ENCODE measurements at places on chromosomes 2 and 18. TPM values are rescaled to one million over a fixed set of nuclear protein-coding genes. Genes with fewer than 3 reads are reported as not detected.
A peak's percentile ranks its signal among the peaks of the same experiment; 100 is the strongest.

GRCh38 chr2:71166812-71167211 lies 36.4 kb downstream of the MPHOSPH10 start:
- H3K27me3 ChIP-seq = no peaks in the 10 kb centered on the region
- H3K27ac ChIP-seq = no peak overlapping the region
- no peaks in the 10 kb centered on the region for H3K36me3 ChIP-seq
- H3K4me1 ChIP-seq = no peaks in the 10 kb centered on the region

The NDUFV2 gene
- polyA plus RNA-seq = 126 TPM

- no peak overlapping the region for H3K27ac ChIP-seq
- no peak for DNase-seq
- H3K36me3 ChIP-seq = no peaks in the 10 kb centered on the region
- H3K4me3 ChIP-seq = no peak overlapping the region
These were observed 53.4 kb downstream of the SH3RF3 start for GRCh38 chr2:109182426-109182825.

GRCh38 chr2:115910270-115910669 lies 1467.8 kb downstream of the DPP10 start:
- no peaks in the 10 kb centered on the region for H3K4me1 ChIP-seq
- H3K27me3 ChIP-seq = no peaks in the 10 kb centered on the region
- H3K4me3 ChIP-seq = no peak overlapping the region
- no peak overlapping the region for H3K27ac ChIP-seq

The RPRM gene
- polyA plus RNA-seq = 3.2 TPM

- H3K27me3 ChIP-seq = no peaks in the 10 kb centered on the region
- no peak overlapping the region for H3K4me3 ChIP-seq
- no peak for DNase-seq
- H3K27ac ChIP-seq = no peak overlapping the region
These were observed 112.1 kb downstream of the NDUFA10 start for GRCh38 chr2:239912938-239913635.

DNA sequence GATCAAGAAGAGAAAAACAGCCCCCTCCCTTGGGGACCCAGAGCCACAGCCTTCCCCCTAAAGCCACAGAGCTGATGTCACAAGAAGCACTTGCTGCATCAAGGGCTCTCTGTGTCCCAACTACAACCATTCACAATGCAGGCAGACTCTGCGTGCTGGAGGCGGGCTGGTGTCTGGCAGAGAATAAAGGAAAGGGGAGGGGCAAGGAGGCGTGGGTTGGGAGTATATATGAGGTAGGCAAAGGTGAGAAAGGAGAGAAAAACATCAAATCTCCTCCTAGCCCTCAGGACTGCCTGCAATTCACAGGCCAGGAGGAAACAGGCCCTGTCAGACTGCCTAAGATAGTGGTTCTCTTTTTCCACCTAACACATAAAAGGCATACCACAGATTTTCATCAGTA lies 48.8 kb upstream of the IHH start:
- H3K4me3 ChIP-seq = no peak overlapping the region
- H3K36me3 ChIP-seq = no peaks in the 10 kb centered on the region
- peaks cover 56% of the 10 kb centered on the region for H3K4me1 ChIP-seq
- DNase-seq = no peak
- no peaks in the 10 kb centered on the region for H3K27me3 ChIP-seq
- H3K27ac ChIP-seq = peak overlapping the region; percentile 24

DNA sequence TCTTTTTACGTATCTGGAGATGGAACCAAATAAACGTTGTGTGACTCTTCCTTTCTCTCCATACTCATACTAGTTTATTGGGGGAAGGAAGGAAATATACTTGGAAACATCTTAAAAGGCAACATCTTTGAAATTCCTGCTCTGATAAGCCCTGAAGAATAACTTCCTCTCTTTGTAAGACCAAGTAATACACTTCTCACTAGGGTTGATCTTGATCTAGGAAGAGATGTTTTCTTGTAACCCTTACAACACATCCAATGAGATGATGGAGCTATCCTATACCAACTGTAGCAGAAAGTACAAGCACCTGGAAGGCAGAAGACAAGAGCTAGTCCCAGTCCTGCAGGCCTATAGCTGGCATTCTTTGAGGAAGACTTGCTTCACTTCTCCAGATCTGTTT lies 2.0 kb downstream of the ANKRD44 start:
- no peaks in the 10 kb centered on the region for H3K36me3 ChIP-seq
- peaks cover 5% of the 10 kb centered on the region for H3K4me1 ChIP-seq
- DNase-seq = no peak
- no peak overlapping the region for H3K27ac ChIP-seq

DNA sequence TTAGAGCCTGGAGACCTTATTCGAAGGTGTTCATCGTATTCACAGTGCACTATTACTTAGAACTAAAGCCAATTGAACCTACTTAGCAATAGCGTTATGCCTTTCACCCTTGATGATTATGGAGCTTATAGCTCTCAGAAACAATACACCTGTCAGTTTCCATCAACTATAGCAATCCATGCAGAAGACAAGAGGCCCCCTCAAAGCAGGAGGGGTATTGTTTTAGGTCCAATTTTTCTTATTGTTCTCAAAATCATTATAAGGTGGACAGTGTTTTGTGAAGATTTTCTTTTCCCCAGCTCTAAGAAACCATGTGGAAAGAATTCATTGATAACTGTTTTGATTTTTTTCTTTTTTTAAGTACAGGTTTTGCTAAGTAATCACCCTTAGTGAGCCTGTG lies 135.5 kb downstream of the MEIS1 start:
- H3K4me3 ChIP-seq = no peak overlapping the region
- H3K4me1 ChIP-seq = peaks cover 5% of the 10 kb centered on the region
- no peak overlapping the region for H3K27ac ChIP-seq
- H3K36me3 ChIP-seq = peaks cover 7% of the 10 kb centered on the region
- DNase-seq = no peak

DNA sequence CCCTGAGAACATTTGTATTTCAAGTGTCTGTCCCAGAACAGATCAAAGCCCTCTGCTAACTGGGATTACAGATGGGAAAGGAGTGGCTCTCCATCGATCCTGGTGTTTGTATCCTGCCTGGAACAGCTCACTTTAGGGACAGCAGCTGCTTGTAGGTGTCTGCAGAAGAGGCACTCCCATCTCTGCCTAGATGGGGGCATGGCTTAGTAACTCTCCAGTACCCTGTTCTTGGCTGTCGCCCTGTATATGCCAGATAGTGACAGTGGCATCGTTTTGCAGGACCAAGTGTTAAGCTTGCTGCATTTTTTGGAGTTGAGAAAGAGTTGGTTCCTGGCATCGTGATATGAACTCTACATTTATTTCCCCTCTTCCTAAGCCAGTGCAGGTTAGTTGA lies 189.9 kb downstream of the SH3RF3 start:
- no peak overlapping the region for H3K4me3 ChIP-seq
- H3K27me3 ChIP-seq = peaks cover 39% of the 10 kb centered on the region
- no peak overlapping the region for H3K27ac ChIP-seq
- H3K36me3 ChIP-seq = no peaks in the 10 kb centered on the region
- DNase-seq = no peak

GRCh38 chr2:13686262-13686661 lies 946.3 kb upstream of the LRATD1 start:
- H3K4me1 ChIP-seq = no peaks in the 10 kb centered on the region
- DNase-seq = no peak
- H3K36me3 ChIP-seq = no peaks in the 10 kb centered on the region
- H3K4me3 ChIP-seq = no peak overlapping the region
- no peak overlapping the region for H3K27ac ChIP-seq
- no peaks in the 10 kb centered on the region for H3K27me3 ChIP-seq

The CCDC148 gene
- 0.61 TPM for polyA plus RNA-seq

The LRP2 gene
- polyA plus RNA-seq = 4.4 TPM

GRCh38 chr18:58314284-58314683 lies 270.3 kb downstream of the NEDD4L start:
- H3K4me3 ChIP-seq = no peak overlapping the region
- peaks cover 24% of the 10 kb centered on the region for H3K36me3 ChIP-seq
- H3K27ac ChIP-seq = peak overlapping the region; percentile 34
- no peak for DNase-seq
- peaks cover 48% of the 10 kb centered on the region for H3K4me1 ChIP-seq
- H3K27me3 ChIP-seq = no peaks in the 10 kb centered on the region

The UGT1A8 gene
- not detected for polyA plus RNA-seq

DNA sequence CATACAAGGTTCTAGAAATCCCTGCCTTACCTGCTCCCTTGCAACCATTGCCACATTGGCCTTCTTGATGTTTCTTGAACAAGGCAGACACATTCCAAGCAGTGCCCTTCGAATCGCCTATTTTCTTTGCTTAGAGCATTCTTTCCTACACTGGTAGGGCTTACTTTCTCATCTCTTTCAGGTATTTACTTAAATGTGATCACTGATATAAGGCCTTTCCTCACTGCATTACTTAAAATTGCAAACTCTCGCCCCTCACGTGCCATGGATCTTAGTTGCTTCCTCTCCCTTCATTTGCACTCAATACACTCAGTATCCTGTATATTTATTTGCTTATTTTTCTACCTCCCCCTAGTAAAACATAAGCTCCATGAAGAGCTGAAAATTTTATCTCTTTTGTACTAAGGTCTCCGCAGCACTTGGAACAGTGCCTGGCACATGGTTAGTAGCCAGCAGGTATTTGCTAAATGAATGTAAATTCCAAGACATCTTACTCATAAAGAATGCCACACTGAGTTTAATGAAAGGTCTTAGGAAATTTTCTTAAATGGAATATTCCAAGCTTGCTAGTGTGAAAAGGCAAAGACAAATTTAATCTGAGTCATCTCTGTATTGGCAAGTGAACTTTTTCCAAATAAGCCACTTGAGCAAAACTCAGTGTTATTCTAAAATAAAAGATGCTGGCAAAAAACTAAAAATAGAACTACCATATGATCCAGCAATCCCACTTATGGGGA lies 42.4 kb upstream of the FIGN start:
- DNase-seq = no peak
- H3K4me3 ChIP-seq = no peak overlapping the region
- no peaks in the 10 kb centered on the region for H3K36me3 ChIP-seq
- H3K27me3 ChIP-seq = no peaks in the 10 kb centered on the region

GRCh38 chr18:50706199-50706598 lies 113.6 kb downstream of the MRO start:
- H3K4me3 ChIP-seq = no peak overlapping the region
- no peaks in the 10 kb centered on the region for H3K4me1 ChIP-seq
- no peak overlapping the region for H3K27ac ChIP-seq
- no peaks in the 10 kb centered on the region for H3K36me3 ChIP-seq
- H3K27me3 ChIP-seq = no peaks in the 10 kb centered on the region

DNA sequence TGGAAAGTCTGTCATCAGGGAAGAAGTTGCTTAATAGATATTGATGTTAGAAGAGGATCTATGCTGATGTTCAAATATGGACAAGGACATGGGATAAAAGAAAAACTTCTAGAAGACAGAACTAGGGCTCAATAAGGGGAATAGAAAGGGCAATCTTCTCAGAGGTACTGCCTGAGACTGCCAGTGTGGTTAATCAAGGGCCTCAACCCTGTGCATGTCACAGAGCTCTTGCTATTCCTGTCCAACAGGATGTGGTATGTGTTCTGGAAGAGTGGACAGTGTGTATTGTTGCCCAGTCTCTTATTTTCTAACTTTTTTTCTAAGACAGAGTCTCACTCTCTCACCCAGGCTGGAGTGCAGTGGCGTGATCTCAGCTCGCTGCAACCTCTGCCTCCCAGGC lies 27.8 kb upstream of the RNF125 start:
- no peak overlapping the region for H3K4me3 ChIP-seq
- no peaks in the 10 kb centered on the region for H3K27me3 ChIP-seq
- no peaks in the 10 kb centered on the region for H3K36me3 ChIP-seq
- no peak overlapping the region for H3K27ac ChIP-seq

- no peaks in the 10 kb centered on the region for H3K4me1 ChIP-seq
- H3K27me3 ChIP-seq = peaks cover 4% of the 10 kb centered on the region
- H3K36me3 ChIP-seq = no peaks in the 10 kb centered on the region
- no peak overlapping the region for H3K4me3 ChIP-seq
These were observed 225.2 kb upstream of the TANK start for GRCh38 chr2:160934991-160935390.

DNA sequence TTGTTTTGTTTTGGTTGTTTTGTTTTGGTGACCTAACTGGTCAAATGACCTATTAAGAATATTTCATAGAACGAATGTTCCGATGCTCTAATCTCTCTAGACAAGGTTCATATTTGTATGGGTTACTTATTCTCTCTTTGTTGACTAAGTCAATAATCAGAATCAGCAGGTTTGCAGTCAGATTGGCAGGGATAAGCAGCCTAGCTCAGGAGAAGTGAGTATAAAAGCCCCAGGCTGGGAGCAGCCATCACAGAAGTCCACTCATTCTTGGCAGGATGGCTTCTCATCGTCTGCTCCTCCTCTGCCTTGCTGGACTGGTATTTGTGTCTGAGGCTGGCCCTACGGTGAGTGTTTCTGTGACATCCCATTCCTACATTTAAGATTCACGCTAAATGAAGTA lies at the start of gene TTR:
TTR (plus strand) TSS at position 250 of the 400 bp plus-strand sequence; CDS start at position 276, 26 bp downstream.
- H3K4me1 ChIP-seq = peaks cover 27% of the 10 kb centered on the region
- peak within 1 kb of the TSS; percentile 56 for H3K27ac ChIP-seq
- H3K4me3 ChIP-seq = peak within 1 kb of the TSS; percentile 45
- DNase-seq = peak; percentile 69
